ENCODE measurements at places on chromosomes 7 and 10.

DNA sequence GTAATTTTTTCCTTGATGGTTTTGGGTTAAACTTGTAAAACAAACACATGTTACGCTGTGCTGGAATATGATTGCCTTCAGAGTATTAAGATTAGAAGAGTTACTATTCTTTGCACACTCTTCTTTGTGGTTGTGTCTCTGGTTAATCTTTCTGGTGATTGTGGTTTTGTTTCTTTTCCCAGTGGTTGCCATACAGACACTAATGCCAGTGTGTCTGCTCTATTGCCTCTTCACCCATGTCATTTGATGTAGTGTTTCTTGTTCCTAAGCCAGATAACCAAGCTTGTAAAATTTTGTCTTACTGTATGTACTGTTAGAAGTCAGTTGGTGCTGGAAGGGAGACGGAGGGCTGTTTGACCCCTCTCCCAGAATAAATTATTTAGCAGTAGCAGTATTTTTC is 124.8 kb downstream of the PHTF2 start:
- no peak overlapping the region for H3K27ac ChIP-seq
- H3K4me3 ChIP-seq, result no peak overlapping the region
- DNase-seq, result no peak
- H3K4me1 ChIP-seq, result peaks cover 6% of the 10 kb centered on the region
- H3K36me3 ChIP-seq, result peaks cover 31% of the 10 kb centered on the region

DNA sequence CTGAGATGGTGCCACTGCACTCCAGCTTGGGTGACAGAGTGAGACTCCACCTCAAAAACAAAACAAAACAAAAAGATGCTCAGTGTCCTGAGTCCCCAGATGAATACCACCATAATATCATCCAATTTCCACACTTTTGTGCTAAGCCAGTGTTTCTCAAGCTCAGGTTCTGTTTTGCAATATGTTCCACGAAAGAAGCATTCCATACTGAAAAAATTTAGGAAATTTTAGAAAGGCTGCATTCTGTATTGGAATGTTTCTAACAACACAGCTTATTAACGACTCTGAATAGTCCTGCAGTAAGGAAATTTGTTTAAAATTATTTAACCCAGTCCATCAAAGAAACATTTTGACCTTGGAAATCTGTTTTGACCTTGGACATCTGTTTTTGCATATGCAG is 142.4 kb downstream of the EPC1 start:
- no peaks in the 10 kb centered on the region for H3K4me1 ChIP-seq
- no peaks in the 10 kb centered on the region for H3K36me3 ChIP-seq
- no peak overlapping the region for H3K4me3 ChIP-seq
- H3K27ac ChIP-seq, result no peak overlapping the region
- DNase-seq, result no peak
- no peaks in the 10 kb centered on the region for H3K27me3 ChIP-seq

DNA sequence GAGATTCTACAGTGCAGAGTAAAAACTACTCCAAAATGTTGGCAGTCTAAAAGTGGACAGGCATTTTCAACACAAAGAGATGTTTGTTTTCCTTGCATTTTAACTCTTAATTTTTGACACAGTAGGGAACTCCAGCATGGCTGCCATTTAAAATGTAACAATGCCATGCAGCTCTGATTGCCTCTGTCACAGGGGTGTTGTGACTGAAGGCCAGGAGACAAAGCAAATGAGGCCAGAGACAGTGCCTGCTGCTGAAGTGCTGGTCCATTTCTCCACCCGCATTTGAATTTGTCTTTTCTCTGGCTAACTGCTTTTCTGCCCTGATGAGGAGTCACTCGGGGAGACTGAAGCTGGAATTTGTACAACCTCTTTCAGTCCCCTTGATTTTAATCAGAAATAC is 710.6 kb upstream of the GALNT17 start:
- H3K27ac ChIP-seq, result no peak overlapping the region
- DNase-seq, result no peak
- H3K4me3 ChIP-seq, result no peak overlapping the region
- peaks cover 9% of the 10 kb centered on the region for H3K4me1 ChIP-seq
- H3K27me3 ChIP-seq, result no peaks in the 10 kb centered on the region

- no peaks in the 10 kb centered on the region for H3K36me3 ChIP-seq
- no peak for DNase-seq
- no peak overlapping the region for H3K27ac ChIP-seq
- no peaks in the 10 kb centered on the region for H3K27me3 ChIP-seq
Observed at GRCh38 chr7:46079421-46079820, 158.3 kb upstream of the IGFBP3 start.

GRCh38 chr10:4121502-4122380 is 336.7 kb upstream of the KLF6 start:
- DNase-seq, result no peak

DNA sequence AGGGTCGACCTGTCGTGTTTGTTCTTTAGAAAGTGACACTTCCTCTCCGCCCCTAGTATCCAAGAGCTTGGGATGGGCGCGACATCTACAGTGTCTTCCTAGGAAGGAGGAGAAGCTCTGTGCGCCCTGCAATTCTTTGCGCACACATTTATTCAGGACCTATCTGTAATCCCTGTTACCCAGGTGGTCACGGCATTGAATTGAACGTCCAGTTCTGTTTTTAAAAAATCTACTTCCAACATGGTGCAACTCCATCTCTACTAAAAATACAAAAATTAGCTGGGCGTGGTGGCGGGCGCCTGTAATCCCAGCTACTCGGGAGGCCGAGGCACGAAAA is 606 bp upstream of the LAMB1 start:
- H3K27me3 ChIP-seq, result no peaks in the 10 kb centered on the region
- no peak for DNase-seq

- no peak overlapping the region for H3K27ac ChIP-seq
- no peaks in the 10 kb centered on the region for H3K36me3 ChIP-seq
- H3K27me3 ChIP-seq, result no peaks in the 10 kb centered on the region
- no peak overlapping the region for H3K4me3 ChIP-seq
- DNase-seq, result no peak
- H3K4me1 ChIP-seq, result no peaks in the 10 kb centered on the region
Observed at GRCh38 chr7:18212308-18212707, 184.7 kb upstream of the PRPS1L1 start.

GRCh38 chr7:131236318-131236672 is 91.4 kb upstream of the MKLN1 start:
- no peak overlapping the region for H3K27ac ChIP-seq
- no peaks in the 10 kb centered on the region for H3K27me3 ChIP-seq
- no peak for DNase-seq
- H3K4me1 ChIP-seq, result peaks cover 5% of the 10 kb centered on the region
- H3K36me3 ChIP-seq, result no peaks in the 10 kb centered on the region

DNA sequence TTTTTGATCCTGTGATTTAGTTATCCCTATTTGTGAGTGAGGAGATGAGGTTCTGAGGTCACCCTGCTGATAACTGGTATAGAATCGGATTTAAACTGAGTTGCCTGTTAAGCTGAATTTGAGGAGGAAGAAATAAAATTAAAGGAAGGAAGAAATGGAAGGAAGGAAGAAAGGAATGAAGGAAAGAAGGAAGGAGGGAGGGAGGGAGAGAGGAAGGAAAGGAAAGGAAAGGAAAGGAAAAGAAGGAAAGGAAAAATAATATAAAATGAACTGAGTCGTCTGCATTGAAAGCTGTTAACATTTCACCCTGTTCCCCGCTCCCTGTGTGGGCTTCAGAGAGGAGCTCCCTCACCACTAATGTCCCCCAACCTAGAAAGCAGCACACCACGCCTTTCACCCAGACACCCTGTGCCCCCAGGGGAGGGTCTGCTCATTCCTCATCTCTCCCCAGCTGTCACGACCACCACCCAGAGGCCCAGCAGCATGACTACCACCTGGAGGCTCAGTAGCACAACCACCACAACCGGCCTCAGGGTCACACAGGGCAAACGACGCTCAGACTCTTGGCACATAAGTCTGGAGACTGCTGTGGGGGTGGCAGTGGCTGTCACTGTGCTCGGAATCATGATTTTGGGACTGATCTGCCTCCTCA is 16.3 kb downstream of the PILRA start:
- no peak overlapping the region for H3K4me3 ChIP-seq
- H3K4me1 ChIP-seq, result no peaks in the 10 kb centered on the region
- H3K27ac ChIP-seq, result no peak overlapping the region

Data from neuronal stem cell (in vitro differentiated cells).